ENCODE measurements at places on chromosomes 3 and 15. TPM values are rescaled to one million over a fixed set of nuclear protein-coding genes. Genes with fewer than 3 reads are reported as not detected.

The EPHB3 gene
- total RNA-seq: 44.4 TPM

The CHRM5 gene
- not detected for total RNA-seq

DNA sequence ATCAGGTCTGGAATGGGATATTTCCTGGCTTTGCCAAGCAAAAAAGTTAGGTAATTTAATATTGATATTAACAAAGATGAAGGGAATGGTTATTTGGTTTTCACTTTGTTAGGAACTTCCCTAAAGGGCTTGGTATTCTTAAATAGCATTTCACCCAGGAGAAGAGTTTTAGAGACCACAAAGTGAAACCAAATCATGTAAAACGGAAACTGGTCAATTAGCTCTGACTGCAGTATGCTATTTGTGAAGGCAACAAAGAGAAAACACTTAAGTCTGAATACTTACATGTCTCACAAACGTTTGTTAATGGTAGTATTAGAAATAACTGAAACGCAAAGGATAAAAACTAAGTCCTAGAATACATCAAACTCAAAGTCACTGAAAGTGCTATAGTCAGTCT, 32.4 kb upstream of the SETMAR start:
- DNase-seq: no peak

DNA sequence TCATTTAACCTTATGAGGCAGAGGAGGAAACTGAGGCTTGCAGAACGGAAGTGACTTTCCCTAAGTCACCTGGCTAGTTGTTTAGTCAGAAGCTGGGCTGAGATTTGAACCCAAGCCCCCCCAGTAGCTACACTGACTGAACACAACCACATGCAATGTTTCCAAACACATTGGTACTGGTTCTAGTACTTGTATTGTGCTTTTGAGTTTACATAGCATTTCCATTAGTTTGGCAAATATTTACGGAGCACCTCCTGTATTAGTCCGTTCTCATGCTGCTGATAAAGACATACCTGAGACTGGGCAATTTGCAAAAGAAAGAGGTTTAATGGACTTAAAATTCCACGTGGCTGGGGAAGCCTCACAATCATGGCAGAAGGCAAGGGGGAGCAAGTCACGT, 56.3 kb upstream of the ITGA11 start:
- no peak for DNase-seq

DNA sequence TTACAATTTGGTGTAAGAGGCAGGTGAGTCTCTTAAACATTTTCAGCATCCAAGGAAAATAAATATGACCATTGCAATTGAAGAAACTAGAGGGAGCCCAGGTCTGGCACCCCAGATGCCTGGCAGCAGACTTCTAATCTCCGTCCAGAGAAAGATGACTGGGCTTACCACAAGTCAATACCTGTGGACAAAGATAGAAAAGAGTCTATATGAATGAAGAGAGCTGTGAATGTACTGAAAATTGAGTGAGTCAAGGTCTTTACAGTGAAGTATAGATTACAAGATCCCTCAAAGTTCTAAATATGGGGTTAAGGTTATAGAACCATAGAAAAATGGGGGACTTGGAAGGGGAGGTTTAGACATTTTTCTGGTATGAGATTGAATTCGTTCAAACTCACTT, 827.4 kb upstream of the NR2F2 start:
- no peak for DNase-seq

DNA sequence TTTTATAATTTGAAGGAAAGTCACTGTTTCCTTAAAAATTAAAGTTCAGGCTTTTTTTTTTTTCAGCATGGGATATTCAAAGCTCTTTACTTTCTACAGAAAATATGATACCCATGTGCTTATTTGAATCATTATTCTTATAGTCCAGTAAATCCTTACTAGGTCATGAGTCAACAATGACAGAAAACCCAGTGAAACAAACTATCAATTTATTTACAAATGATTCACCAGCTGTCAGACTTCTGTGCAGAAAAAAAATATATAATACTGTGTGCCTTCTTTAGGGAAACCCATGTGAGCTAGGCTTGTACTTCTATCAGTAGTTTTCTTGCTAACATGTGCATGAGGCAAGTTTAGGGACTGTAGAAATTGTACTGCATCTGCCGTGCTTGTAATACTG, 1.2 kb downstream of the ACP3 start:
- no peak for DNase-seq
